ENCODE measurements at places on chromosomes 6 and 20. TPM values are rescaled to one million over a fixed set of nuclear protein-coding genes. Genes with fewer than 3 reads are reported as not detected.

The IPCEF1 gene
- 3.9 TPM for polyA plus RNA-seq

The ZC3H12D gene
- polyA plus RNA-seq = 1.0 TPM

The SMOC2 gene
- 1.2 TPM for polyA plus RNA-seq

The NSFL1C gene
- 48.7 TPM for polyA plus RNA-seq

The CFAP206 gene
- polyA plus RNA-seq = 5.7 TPM

The HLA-DOB gene
- polyA plus RNA-seq = not detected

The BHLHE23 gene
- polyA plus RNA-seq = not detected

The MUC22 gene
- not detected for polyA plus RNA-seq

The RNGTT gene
- polyA plus RNA-seq = 25.7 TPM

The MTG2 gene
- 22.4 TPM for polyA plus RNA-seq

The CRIP3 gene
- 3.7 TPM for polyA plus RNA-seq

The TBXT gene
- polyA plus RNA-seq = not detected

The HLA-G gene
- not detected for polyA plus RNA-seq

The TINAG gene
- polyA plus RNA-seq = not detected

The SLC24A3 gene
- 6.5 TPM for polyA plus RNA-seq
